ENCODE measurements at places on chromosomes 1 and 21. TPM values are rescaled to one million over a fixed set of nuclear protein-coding genes. Genes with fewer than 3 reads are reported as not detected.

The SH2D1B gene
- 0.10 TPM for total RNA-seq

The RSRP1 gene
- total RNA-seq, result 16.0 TPM

The MARK1 gene
- total RNA-seq, result 0.16 TPM

The SLC45A3 gene
- total RNA-seq, result 5.7 TPM

The AHDC1 gene
- total RNA-seq, result 29.5 TPM

The HSPB7 gene
- 0.11 TPM for total RNA-seq

The CRYBG2 gene
- 1.6 TPM for total RNA-seq

The PEAR1 gene
- 6.0 TPM for total RNA-seq

The RGSL1 gene
- not detected for total RNA-seq

The OPRD1 gene
- 0.02 TPM for total RNA-seq

The MFAP2 gene
- total RNA-seq, result 0.49 TPM

The DENND2D gene
- total RNA-seq, result 1.2 TPM

The CHODL gene
- total RNA-seq, result not detected

The NPR1 gene
- total RNA-seq, result 0.97 TPM

The CD1E gene
- total RNA-seq, result not detected

The NBPF8 gene
- total RNA-seq, result 4.4 TPM

The PBX1 gene
- total RNA-seq, result 13.3 TPM

The S100A9 gene
- 1.3 TPM for total RNA-seq

The WNT9A gene
- 8.5 TPM for total RNA-seq

The PCAT6 gene
- total RNA-seq, result 2.4 TPM

The OR2AK2 gene
- total RNA-seq, result not detected

The SMPDL3B gene
- 1.5 TPM for total RNA-seq

The ALX3 gene
- total RNA-seq, result not detected

The CD247 gene
- 0.21 TPM for total RNA-seq

The ASCL5 gene
- 0.10 TPM for total RNA-seq

The GRHL3 gene
- total RNA-seq, result 0.92 TPM

The TMEM54 gene
- 39.4 TPM for total RNA-seq

The SERBP1 gene
- 212 TPM for total RNA-seq

The WDR26 gene
- total RNA-seq, result 38.4 TPM

The SH2D5 gene
- 17.1 TPM for total RNA-seq

The RGS16 gene
- 0.30 TPM for total RNA-seq

The RHBDL2 gene
- 2.3 TPM for total RNA-seq

The PODN gene
- total RNA-seq, result not detected

The SPRR1B gene
- not detected for total RNA-seq

The CCDC24 gene
- 7.0 TPM for total RNA-seq

Data from A549 treated with GW870086 at 1 μM for 4 hours (cell line).